ENCODE measurements at places on chromosomes 16 and 17. TPM values are rescaled to one million over a fixed set of nuclear protein-coding genes. Genes with fewer than 3 reads are reported as not detected.

TNS4 gene
- total RNA-seq, result 178 TPM

SPNS2 gene
- 7.3 TPM for total RNA-seq

WFIKKN2 gene
- not detected for total RNA-seq

SDK2 gene
- total RNA-seq, result 0.54 TPM

C16orf92 gene
- not detected for total RNA-seq

TMED6 gene
- total RNA-seq, result 0.11 TPM

HSD17B2 gene
- total RNA-seq, result not detected

SPN gene
- not detected for total RNA-seq

CCL16 gene
- not detected for total RNA-seq

ALDH3A1 gene
- total RNA-seq, result 958 TPM

TRAPPC1 gene
- total RNA-seq, result 307 TPM

CHD9NB gene
- total RNA-seq, result 1.4 TPM

CHD9 gene
- total RNA-seq, result 17.6 TPM

GPR142 gene
- total RNA-seq, result not detected

EFNB3 gene
- 1.6 TPM for total RNA-seq

NDRG4 gene
- 26.9 TPM for total RNA-seq

COQ7 gene
- 24.9 TPM for total RNA-seq

MYH8 gene
- total RNA-seq, result not detected

KCNJ2 gene
- total RNA-seq, result 0.09 TPM

TNFRSF13B gene
- not detected for total RNA-seq

C1QL1 gene
- total RNA-seq, result 14.7 TPM

Measured in A549 treated with CORT108297 at 1 μM for 4 hours (cell line).